Activated CD8-positive, alpha-beta memory T cell treated with anti-CD3 and anti-CD28 coated beads, Interleukin-2, amount 50 U/mL, for 4 hours (primary cell): ENCODE measurements at places on chromosomes 12 and 14.

DNA sequence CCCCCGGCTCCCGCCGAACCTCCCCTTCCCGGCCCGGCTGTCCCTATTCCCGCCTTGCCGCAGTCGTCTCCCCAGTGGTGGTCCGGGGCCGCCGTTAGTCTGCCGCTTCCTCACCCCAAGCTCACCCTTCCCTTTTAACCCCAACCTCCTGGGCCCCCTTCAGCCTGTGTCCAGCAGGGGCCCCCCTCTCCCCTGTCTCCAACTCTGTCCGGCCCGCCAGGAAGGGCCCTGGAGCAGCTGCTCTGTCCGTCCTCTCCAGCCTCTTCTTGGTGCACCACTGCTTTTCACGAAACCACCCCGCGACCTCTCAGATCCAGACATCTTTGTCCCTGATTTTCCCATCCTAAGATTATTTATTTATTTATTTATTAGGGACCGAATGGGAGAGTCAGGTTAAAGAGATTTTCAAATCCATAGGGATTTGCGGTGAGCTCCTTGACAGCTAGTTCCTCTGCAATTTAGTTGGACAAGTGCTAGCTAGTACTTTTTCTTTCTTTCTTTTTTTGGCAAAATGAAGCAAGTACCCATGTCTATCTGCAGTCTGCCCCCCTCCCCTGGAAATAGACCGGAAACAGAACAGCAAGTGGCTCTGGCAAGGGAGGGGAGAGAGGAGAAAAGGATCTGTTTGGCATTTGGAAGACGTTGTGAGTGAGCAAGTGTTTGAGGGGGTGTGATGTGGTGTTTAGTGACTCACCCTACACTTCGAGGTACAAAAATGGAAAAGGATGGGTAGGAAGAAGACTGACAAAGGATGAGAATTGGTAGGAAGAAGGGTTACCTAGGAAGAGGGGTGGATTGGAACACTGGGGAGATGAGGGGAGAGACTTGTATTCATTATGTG is 632 bp downstream of the UBR7 start:
- DNase-seq = no peak

- DNase-seq = peak; percentile 66
Measured at GRCh38 chr12:12007001-12007712, 63.6 kb upstream of the BCL2L14 start.

- no peak for DNase-seq
Measured at GRCh38 chr12:29706311-29706710, 77.4 kb downstream of the TMTC1 start.

GRCh38 chr12:111439657-111440151 is 34.0 kb downstream of the SH2B3 start:
- no peak for DNase-seq

GRCh38 chr12:67326637-67327036 is 57.5 kb downstream of the CAND1 start:
- DNase-seq = no peak

- DNase-seq = no peak
Measured at GRCh38 chr12:129911428-129912049, 7.7 kb upstream of the TMEM132D start.
